WTC11 (cell line): ENCODE measurements at places on chromosomes 1 and 21. TPM values are rescaled to one million over a fixed set of nuclear protein-coding genes. Genes with fewer than 3 reads are reported as not detected.

CNR2 gene
- total RNA-seq: not detected in 3 replicates

SAMD11 gene
- total RNA-seq: 1.7 to 2.7 TPM (median 2.3 TPM) in 3 replicates

RGS13 gene
- not detected in 3 replicates for total RNA-seq

KCNE2 gene
- total RNA-seq: 0.23 to 0.62 TPM (median 0.44 TPM) in 3 replicates

TMEM35B gene
- 8.7 to 11.0 TPM (median 10.6 TPM) in 3 replicates for total RNA-seq

TMEM240 gene
- 6.6 to 8.8 TPM (median 8.0 TPM) in 3 replicates for total RNA-seq
